ENCODE measurements at places on chromosomes 5 and 9.

GRCh38 chr5:14003513-14003912 is 59.0 kb upstream of the DNAH5 start:
- no peak for DNase-seq

- DNase-seq, result no peak
These were observed 4.6 kb downstream of the FOXD1 start for GRCh38 chr5:73443829-73444498.

DNA sequence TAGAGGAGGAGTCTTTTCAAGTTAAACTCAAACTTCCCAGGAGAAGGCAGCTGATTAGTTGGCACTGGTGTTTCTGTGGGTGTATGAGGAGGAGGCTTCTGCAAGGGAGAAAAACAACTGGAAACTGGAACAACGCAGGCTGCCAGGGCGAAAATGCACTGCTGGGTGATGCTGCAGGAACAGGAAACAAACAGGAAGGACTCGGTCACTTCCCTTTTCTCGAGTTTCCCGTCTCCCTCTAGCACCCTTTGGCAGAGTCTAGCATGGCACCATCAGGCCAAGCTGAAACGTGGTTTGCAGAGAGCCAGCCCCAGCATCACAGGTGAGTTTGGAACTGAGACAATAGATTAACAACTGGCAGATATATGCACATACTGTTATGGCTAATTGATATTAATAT is 77.5 kb upstream of the CAST start:
- no peak for DNase-seq

DNA sequence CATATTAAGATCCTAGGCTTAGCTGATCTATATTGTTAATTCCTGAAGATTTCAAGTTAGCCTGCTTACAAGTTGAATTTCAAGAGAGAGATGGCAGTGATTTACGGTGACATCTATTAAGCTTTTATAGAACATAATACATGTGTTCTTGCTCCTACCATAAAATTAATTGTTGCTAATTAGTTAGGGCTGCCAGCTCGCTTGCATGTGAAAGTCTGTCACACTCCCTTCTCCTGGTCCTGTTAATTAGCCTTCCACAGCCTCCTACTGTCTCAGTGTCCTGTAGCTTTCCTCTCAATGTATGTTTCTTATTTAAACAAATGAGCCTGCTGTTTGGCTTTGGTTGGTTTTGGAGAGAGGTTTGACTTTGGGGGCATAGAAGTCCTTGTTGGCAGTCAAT is 247.2 kb downstream of the NTRK2 start:
- no peak for DNase-seq

GRCh38 chr5:178125253-178125906 is 5.4 kb upstream of the RMND5B start:
- DNase-seq, result no peak

DNA sequence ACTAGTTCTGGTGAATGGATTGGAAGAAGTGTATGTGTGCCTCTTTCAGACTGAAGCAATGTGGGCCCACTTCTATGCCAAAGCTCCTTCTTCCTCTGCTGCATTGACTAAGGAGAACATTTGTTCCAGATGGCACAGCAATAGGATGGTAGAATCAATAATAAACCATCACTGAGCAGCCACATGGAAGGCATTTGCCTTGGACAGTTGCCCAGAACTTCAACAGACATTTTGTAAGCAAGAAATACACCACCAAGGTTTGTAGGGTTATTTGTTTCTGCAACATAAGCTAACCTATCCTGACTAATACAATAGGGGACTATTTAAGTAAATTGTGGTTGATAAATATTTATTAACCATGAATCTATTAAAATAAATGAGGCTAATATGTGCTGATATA is 37.7 kb upstream of the CSNK1G3 start:
- DNase-seq, result no peak

GRCh38 chr5:173744551-173744950 is 128.1 kb upstream of the BOD1 start:
- peak; percentile 22 for DNase-seq

DNA sequence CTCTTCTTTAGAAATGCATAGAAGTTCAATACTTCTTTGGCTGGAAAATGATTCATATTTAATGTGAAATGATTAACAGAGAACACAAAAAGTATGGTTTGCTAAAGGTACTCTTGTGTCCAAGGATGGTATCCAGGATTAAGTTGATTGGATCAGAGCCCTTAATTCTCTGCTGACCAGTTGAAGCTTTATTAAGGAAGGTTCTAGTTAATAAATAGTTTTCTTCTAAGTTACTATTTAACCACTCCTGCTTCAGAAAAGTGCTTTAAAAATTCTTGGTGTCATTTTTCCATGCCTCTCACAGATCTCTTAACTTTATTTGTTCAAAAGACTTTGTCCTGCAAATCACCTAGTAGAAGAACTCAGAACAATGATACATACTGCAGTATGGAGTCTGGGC is 134.3 kb downstream of the MEF2C start:
- no peak for DNase-seq

DNA sequence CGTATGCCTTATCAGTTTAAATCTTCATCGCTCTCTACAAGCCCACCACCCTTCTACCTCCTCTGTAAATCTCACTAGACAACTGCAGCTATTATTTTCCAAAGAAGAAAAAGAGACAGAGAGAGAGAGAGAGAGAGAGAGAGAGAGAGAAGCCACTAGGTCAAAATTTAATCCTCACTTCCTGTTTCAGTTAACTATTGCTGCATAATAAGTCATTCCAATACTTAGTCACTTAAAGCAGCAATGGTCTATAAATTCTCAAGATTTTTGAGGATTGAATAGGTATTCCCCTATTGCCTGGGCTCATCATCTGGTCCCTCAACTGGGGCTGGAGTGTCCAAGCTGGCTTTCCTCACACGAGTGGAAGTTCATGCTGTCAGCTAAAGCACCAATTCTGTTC is 68.8 kb downstream of the ITGA1 start:
- no peak for DNase-seq

GRCh38 chr9:36123515-36123914 is 13.0 kb upstream of the GLIPR2 start:
- no peak for DNase-seq

DNA sequence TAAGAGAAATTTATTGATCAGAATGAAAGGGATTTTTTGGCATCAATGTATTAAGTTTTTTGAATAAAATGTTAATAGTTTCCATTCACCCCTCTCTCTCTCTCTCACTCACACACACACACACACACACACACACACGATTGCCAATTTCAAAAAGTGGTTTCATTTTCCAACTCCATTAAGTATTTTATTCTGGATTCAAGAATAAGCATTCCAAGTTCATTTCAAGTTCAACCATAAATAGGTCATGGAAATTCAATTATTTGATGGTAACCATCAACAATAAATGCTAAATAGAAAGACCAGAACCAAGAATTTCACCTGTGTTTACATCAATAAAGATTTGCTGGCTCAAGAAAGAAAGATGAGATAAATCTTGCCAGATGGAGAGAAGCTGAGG is 171.6 kb downstream of the ADAMTS12 start:
- peak; percentile 71 for DNase-seq

DNA sequence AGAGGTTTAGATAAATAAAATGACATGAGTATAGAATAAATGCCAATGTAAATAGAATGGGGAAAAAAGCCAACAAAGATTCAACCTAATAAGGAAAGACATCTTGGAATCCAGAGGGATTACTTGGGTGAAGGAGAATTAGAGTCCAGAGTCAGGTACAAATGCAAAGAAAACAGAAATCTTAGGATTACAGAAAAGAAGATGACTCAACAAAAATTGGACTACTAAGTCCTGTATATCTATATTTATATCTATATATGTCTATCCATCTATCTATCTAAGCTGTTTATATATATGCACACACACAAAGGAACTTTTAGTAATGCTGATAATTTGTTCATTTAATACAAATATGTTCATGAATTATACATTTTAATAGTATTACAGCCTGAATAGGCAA is 27.6 kb downstream of the FAM174A start:
- DNase-seq, result no peak

- DNase-seq, result no peak
These were observed 50.0 kb upstream of the GLIS3 start for GRCh38 chr9:4349816-4350418.

DNA sequence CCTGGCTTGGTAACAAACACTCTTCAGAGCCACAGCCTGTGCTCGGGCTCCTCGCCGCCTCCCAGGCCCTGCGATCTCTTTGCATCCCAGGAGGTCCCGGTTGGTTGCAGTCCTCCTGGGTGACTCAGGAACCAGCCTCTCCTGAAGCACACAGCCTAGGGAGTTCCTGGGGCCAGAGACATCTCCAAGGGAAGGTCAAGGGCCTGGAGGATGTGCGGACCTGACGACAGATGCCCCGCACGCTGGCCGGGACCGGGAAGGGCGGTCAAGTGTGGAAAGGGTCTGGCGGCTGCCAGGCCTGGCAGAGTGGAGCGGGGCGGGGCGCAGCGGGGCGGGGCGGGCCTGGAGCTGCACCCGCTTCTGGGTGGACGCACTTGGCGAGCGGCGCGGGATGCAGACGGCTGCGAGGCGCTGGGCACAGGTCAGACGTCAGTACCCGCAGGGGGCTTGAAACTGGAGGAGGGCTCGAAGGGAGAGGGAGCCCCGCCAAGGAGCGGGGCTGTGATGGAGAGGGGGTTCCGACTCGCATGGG is 45.0 kb upstream of the PRSS3 start:
- DNase-seq, result no peak

- DNase-seq, result peak; percentile 31
These were observed 22.2 kb upstream of the CEP78 start for GRCh38 chr9:78213712-78214111.

DNA sequence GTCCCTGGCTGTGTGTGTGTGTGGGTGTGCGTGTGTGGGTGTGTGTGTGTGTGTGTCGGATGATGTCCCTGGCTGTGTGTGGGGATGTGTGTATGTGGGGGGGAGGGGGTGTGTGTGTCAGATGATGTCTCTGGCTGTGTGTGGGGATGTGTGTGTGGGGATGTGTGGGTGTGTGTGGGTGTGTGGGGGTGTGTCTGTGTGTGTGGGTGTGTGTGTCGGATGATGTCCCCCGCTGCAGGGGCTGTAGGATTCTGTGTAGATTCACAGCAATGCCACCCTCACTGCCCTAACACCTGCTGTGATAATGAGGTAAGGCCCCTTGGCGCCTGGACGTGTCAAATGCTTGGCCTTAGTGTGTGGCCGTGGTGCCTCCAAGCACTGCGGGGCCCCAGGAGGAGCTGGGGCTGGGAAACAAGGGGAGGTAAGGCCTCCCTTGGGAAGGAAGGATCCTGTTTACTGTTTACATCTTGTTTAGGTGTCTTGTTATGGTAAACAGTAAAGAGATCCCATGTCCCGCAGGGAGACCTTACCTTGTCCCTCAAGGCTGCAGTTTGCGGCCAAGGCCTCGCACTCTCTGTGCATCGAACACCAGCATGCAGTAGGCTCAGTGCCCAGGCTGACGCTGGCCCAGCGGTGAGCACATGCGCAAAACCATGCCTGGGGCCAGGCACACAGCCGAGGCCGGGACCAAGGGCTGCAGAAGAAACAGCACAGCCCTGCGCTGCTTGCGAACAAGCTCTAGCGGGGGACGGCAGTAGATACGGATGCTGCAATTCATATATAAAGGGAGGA is 24.1 kb downstream of the AHRR start:
- peak; percentile 81 for DNase-seq

- DNase-seq, result no peak
These were observed 32.4 kb upstream of the PUM3 start for GRCh38 chr9:2876320-2876719.

DNA sequence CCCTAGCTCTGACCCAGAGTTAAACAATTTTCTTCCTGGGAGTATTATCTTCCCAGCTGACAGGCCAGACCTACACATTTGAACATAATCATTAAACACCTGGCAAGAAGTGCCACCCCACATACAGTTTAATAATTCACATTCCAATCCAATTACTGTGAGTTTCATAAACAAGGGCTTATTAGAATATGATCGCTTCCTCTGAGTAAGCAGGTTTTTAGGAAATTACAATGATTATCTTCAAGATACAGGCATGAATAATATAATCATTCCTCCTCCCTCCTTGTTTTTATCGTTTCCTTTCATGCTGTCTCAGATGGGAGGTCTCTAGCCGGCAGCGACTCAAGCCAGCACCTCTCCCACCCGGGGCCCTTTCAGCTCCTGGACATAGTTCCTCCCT is 15.8 kb upstream of the KIF4B start:
- DNase-seq, result no peak

GRCh38 chr9:123041489-123041888 is 8.0 kb downstream of the GPR21 start:
- DNase-seq, result no peak

DNA sequence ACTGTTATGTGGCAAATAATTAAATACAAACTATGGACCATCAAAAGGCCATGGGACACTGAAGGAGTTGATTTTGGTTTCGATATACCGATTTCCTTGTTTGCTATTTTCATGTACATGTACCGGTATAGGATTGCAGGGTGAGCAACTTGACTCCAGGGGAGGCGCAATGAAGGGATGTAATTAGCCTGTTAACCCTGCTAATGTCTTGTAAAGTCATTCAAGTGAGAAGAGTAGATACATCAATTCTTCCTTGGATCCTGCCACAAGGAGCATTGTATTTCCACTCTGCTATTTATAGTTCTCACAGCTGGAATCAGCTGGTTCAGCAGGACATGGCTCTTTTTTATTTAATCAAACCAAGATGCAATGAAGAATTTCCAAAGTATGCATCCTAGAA is 102.0 kb downstream of the STK32A start:
- no peak for DNase-seq

DNA sequence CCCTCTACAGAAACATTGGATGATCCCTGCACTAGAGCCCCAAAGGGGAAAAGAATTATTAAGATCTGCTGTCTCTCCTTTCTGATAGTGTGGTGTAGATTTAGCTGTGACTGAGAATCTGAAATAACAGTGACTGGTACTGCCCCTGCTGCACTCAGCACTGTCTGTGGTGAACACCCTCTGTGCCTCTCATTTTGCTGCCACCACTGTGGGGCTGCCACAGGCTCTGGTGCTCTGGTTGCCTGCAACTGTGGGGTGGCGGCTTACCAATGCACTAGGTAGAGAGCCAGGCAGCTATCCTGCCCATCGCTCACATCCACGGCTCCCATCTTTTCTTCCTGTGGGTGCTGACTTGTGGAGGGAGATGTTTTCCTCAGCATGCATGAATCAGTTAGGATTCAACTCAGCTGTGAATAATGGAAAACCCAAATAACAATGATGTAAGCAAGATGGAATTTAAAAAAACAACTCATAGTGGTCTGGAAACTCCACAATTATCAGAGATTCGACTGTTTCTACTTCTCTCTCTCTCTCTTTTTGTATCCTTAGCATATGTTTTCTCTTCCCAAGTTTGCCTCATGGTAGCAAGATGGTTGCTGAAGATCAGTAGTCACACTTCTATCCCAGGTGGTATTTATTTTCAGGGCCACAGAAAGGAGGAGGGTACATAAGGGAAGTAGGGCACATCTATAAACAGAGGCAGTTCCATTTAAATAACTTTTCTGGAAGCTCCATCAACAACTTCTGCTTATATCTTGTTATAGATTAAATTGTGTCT is 99.8 kb upstream of the DAP start:
- no peak for DNase-seq

DNA sequence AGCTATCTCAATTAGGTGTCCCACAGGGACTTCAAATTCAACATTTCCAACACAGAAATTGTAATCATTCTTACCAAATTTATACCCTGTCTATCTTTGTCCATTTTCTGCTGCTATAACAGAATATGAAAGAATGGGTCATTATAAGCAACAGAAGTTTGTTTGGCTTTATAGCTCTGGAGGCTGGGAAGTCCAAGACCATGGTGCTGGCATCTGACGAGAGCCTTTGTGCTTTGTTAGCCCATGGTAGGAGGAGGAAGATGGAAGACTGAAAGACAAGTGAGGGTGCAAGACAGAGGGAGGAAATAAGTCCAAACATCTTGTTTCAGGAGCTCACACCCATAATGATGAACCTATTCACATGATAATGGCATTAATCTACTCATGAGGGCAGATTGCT is 72.2 kb downstream of the CWC27 start:
- no peak for DNase-seq

- no peak for DNase-seq
These were observed 537.8 kb upstream of the FTMT start for GRCh38 chr5:121313886-121314285.
